ENCODE measurements at places on chromosomes 7 and 10.

- no peak for DNase-seq
Observed at GRCh38 chr10:52949899-52950298, 177.3 kb upstream of the MBL2 start.

GRCh38 chr10:70371846-70372245, 10.6 kb downstream of the LRRC20 start:
- no peak for DNase-seq

GRCh38 chr10:70541736-70542564, 60.6 kb downstream of the PRF1 start:
- DNase-seq = no peak

DNA sequence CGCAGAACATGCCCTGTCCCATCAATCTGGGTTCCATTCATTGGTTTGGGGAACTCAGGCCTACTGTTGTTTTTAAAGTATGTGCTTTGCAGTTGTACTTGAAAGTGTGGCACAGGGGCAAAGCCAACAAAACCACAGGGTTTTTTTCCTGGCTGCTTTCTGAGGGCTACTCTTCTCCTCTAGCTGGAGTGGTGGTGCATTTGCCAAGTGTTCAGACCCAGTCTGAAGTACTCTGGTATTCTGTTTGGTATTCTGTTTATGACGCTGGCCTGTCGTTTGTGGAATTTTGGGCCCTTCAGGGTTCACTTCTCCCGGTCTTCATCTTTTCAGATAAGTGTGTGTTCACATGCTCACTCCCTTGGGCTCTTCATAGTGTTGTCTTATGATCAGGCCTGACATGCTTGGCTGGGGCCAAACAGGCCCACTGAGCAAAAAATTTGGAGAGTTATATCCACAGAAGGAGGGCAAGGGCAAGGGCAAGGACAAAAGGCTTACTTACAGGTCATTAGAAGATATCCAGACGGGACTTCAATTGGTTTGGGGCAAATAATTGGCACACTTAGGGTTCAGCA, 26.3 kb downstream of the SLC26A4 start:
- no peak for DNase-seq

DNA sequence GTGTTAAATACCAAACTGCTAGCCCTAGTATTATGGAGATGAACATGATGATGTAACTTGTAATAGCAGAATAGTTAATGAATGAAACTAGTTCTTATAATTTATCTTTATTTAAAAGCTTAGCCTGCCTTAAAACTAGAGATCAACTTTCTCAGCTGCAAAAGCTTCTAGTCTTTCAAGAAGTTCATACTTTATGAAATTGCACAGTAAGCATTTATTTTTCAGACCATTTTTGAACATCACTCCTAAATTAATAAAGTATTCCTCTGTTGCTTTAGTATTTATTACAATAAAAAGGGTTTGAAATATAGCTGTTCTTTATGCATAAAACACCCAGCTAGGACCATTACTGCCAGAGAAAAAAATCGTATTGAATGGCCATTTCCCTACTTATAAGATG, 33.2 kb downstream of the SIRT1 start:
- DNase-seq = no peak

GRCh38 chr7:14233076-14233867, 243.8 kb upstream of the ETV1 start:
- DNase-seq = no peak

GRCh38 chr10:36475746-36476145, 649.7 kb upstream of the ANKRD30A start:
- DNase-seq = no peak

DNA sequence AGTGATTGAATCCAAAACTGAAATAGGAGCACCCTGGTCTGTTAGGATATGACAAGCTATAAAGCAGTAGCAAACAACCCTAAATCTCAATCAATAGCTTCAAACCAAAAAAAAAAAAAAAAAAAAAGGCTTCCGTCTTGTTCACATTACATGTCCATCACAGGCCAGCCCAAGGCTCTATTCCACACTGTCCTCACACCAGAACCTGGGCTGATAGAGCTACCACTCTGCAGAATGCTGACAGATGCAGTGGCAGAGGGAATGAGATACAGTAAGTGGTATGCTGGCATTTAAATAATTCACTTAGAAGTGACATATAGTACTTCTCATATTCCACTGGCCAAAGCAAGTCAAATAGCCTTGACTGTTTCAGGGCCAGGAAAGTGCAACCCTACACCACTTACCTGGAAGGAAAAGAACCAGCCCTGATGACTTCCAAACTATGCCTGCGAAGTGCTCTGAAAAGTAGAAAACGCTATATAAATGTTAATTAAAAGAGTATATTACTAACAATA, 5.8 kb downstream of the CDCA7L start:
- no peak for DNase-seq

GRCh38 chr10:60731134-60731885, 47.0 kb upstream of the CDK1 start:
- DNase-seq = peak; percentile 27

- DNase-seq = no peak
Observed at GRCh38 chr7:73903321-73904218, 42.6 kb downstream of the TMEM270 start.

DNA sequence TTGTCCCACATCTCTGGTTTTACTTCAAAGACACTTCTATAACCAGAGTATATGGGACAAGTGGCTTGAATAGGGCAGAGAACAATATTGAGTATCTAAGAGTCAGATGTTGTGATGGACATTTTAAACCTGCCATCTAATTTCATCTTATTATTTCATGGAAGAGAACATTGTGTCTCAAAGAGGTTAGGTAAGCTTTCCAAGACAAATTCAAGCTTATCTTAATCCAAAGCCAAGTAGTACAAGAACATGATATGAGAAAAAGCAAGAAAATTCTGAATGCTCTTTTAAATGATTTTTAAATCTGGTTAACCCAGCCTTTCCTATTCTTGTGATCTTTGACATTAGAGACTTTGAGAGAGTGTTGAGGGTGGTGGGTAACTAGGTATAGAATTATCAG, 65.3 kb upstream of the ZNF804B start:
- DNase-seq = no peak

- DNase-seq = no peak
Observed at GRCh38 chr7:11557627-11558026, 274.4 kb downstream of the THSD7A start.

GRCh38 chr10:86687750-86688149, 19.4 kb downstream of the LDB3 start:
- no peak for DNase-seq

DNA sequence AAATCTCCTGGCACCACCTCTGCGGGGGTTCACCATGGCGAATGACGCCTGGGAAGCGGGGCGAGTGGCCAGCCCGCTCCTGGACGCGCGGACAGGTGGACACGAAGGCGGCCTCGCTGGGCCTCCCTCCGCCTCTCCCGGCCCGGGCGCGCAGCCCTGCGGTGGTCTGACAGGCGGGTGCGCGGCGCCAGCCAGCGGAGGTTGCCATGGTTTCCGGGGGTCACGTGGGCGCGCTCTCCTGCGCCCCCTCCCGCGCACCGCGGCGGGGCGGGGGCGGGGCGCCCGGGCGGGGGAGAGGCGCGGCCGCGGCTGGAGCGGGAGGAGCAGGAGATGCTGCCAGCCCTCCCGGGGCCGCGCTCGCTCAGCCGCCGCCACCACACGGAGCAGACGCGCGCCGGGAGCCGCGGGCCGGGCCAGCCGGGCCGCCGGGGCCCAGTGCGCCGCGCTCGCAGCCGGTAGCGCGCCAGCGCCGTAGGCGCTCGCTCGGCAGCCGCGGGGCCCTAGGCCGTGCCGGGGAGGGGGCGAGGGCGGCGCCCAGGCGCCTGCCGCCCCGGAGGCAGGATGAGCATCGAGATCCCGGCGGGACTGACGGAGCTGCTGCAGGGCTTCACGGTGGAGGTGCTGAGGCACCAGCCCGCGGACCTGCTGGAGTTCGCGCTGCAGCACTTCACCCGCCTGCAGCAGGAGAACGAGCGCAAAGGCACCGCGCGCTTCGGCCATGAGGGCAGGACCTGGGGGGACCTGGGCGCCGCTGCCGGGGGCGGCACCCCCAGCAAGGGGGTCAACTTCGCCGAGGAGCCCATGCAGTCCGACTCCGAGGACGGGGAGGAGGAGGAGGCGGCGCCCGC, at the start of gene PRKAR2B:
Gene PRKAR2B, plus strand, starts transcription at position 359 of the 848 bp plus-strand sequence. Its CDS starts 203 bp downstream, at position 562.
- peak; percentile 85 for DNase-seq

DNA sequence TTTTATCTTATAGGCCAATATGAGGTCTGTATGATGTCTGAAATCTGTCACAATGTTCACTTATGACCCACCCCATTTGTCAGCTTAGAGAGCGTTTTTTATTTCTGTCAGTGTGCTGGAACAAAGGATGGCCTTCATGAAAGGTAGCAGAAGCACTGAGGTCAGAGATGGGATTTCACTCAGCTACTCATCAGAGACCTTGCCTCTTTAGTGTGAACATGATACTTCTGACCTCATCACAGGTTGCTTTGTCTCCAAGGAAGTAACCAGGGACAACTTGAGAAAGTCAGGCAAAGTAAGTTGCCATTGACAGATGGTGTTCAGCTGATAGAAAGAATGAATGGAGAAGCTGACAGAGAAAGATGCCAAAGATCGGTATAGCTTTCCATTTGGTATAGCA, 16.3 kb downstream of the YAE1 start:
- no peak for DNase-seq

- no peak for DNase-seq
Observed at GRCh38 chr7:33832271-33832721, 73.0 kb upstream of the BMPER start.

- DNase-seq = peak; percentile 47
Observed at GRCh38 chr10:62046522-62047227, 145.2 kb downstream of the ARID5B start.

GRCh38 chr7:108724251-108725100, 154.8 kb downstream of the DNAJB9 start:
- DNase-seq = no peak

GRCh38 chr7:90222811-90223725, 11.5 kb downstream of the STEAP2 start:
- DNase-seq = no peak

DNA sequence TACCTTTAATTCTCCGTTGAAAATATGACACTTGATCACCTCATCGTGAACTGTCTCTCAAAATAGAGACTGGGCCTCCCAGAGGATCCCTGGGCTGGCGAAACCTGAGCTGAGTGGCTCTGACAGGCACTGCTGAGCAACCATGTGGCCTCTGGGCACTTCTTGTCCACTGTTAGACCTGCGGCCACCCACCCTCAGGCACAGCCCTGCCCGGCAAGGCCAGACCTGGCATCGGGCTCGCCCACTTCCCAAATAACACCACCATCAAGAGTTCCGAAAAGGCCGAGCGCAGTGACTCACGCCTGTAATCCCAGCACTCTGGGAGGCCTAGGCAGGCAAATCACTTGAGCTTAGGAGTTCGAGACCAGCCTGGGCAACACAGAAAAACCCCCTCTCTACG, 82.5 kb downstream of the COBL start:
- no peak for DNase-seq

- no peak for DNase-seq
Observed at GRCh38 chr10:120963594-120964220, 112.5 kb downstream of the WDR11 start.

- DNase-seq = no peak
Observed at GRCh38 chr10:24385776-24386175, 176.8 kb downstream of the KIAA1217 start.

DNA sequence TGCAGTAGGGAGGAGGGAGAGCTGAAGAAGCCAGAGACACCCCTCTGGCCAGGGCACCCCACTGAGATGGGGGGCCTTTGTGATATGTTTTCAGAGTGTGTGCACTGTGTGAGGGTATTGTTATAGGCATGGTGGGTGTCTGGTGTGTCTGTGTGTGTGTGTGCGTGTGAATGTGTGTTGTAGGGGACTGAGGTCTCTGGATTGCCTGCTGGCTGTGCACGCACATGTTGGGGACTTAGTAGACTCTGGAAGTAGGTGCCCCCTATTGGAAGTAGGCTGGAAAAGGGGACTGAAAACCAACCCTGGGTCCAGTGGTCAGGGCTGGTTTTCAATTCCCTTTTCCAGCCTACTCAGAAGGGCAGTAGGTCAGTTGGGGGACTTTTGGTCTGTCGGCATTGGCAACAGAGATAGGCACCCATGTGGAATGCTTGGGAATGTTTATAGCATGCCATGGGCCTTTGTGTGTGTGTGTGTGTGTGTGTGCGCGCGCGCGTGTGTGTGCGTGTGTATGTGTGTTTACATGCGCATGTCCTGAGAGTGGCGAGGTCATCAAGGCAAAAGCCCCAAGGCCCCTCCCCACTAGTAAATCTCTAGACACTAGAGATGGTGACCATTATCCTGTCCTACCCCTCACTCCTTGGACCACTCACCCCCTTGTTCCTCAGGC, 78.8 kb downstream of the HIF1AN start:
- no peak for DNase-seq

GRCh38 chr10:102433619-102434046, 1.3 kb upstream of the CUEDC2 start:
- no peak for DNase-seq

GRCh38 chr7:157610671-157611295, 274.0 kb downstream of the DNAJB6 start:
- DNase-seq = no peak

DNA sequence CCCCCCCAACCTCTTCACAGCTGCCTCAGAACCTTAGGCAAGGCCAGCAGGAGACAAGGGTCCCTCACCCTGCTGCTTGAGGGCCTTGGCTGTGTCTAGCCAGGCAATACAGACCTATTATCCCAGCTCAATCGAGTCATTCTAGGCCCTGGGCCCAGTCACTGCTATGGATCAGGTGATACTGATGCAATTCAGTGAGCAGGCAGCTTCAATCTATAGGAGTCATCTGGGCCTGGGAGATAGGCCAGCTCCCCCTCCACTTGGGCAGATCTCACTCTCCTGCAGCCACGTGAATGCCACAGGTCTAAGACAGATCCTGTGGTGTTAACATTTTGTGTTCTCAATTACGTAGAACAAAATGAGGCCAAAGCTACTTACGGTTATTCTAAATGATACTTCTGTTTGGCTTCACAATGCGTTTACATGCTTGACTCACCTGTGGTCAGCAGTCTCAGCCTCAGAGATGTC, 68.0 kb upstream of the LRRC4 start:
- DNase-seq = no peak

DNA sequence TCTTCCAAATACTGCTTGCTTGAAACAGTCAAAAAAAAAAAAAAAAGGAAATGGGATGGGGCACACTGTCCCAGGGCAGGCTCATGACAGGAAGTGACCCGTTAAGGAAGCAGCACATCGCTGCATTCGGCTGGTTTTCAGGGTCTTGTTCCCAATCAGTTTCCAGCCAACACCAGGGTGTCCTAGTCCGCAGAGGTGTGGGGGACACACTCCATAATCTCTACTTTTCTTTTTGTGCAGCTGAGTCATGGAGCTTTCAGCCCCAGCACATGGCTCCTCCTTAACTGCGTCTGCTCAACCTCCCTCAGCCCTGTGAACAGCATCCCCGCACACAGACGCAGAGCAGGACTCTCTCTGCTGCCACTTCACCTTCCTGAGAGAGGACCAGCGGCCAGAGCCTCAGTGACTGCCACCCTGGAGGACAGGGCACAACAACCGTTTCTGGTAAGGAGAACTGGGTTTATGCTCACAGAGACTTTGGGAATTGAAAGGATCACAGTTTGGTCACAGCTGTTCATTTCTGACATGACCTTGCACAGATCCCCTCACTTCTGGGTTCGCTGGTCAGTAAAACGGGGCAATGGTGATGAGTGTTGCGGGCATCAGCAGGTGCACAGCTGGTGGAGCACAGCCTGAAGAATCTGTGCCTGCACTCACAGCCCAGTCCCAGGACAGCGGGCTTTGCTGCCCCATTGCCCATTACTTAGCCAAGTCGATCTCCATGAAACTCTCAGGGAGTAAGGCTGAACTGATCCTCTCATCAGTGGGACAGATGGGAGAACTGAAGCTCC, at the start of gene GIMAP5:
Gene GIMAP5, plus strand, starts transcription at position 154 of the 791 bp plus-strand sequence. CDS start 3,467 bp downstream, outside the sequence.
- DNase-seq = peak; percentile 68

GRCh38 chr10:96863922-96864543, 31.9 kb downstream of the LCOR start:
- no peak for DNase-seq

- no peak for DNase-seq
Observed at GRCh38 chr7:35448486-35448885, 194.6 kb upstream of the TBX20 start.

Data from activated T-cell treated with anti-CD3 and anti-CD28 coated beads, Interleukin-2, amount 50 U/mL, for 1 hour (primary cell).